Karpas-422 (cell line): ENCODE measurements at places on chromosomes 6 and 20. TPM values are rescaled to one million over a fixed set of nuclear protein-coding genes. Genes with fewer than 3 reads are reported as not detected.

Gene TRIM10
- not detected in 2 replicates for total RNA-seq

Gene SRSF12
- total RNA-seq: not detected in 2 replicates

Gene ESR1
- 4.1 and 5.4 TPM in 2 replicates for total RNA-seq

Gene COX4I2
- total RNA-seq: not detected in 2 replicates

Gene MOG
- not detected in 2 replicates for total RNA-seq

Gene MAFB
- total RNA-seq: not detected in 2 replicates

Gene XKR7
- under 0.01 TPM in 1 of 2 replicates, not detected in the other for total RNA-seq

DNA sequence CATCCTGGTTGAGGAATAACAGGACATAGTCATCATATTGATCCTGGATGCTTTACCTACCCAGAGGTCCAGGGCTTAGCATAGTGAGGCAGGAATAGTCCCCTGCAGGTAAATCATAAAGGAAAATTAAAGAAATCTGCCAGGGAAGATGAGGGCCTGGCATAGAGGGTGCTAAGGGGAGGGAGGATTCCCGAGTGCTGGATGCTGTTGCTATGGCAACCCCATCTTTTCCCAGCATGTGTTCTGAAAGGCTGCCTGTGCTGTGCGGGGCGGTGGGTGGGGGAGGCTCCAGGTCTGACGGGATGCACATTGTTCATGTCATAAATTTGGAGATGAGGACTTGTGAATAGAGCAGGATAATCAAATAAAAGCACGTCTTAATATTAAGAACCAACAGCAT lies 212.6 kb upstream of the PCSK2 start:
- no peaks in the 10 kb centered on the region for H3K36me3 ChIP-seq
- H3K27me3 ChIP-seq: no peaks in the 10 kb centered on the region
- no peak overlapping the region for H3K27ac ChIP-seq
- no peak overlapping the region for H3K4me3 ChIP-seq

DNA sequence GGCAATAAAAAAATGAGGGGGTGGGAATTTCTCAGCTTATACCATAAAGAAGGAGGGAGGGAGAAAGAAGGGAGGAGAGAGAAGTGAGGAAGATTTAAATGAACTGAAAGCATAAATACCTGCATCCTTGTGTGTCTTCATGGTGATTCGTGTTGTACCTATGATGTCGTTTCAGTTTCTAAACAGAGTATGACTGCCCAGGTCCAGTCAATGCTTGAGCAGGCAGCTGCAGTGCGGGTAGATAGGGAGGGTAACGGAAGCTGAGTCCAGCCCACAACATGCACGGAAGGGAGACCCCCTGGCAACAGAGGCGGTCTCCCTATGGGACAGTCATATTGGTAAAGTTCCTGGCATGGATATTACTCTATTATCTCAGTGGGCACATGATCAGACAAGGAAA lies 184.5 kb downstream of the KIF16B start:
- H3K4me1 ChIP-seq: peaks cover 30% of the 10 kb centered on the region
- no peak overlapping the region for H3K27ac ChIP-seq
- DNase-seq: no peak
- H3K27me3 ChIP-seq: no peaks in the 10 kb centered on the region
- no peak overlapping the region for H3K4me3 ChIP-seq

- peaks cover 8% of the 10 kb centered on the region for H3K4me1 ChIP-seq
- H3K36me3 ChIP-seq: no peaks in the 10 kb centered on the region
- no peak for DNase-seq
- H3K27ac ChIP-seq: no peak overlapping the region
- no peaks in the 10 kb centered on the region for H3K27me3 ChIP-seq
These were observed 25.3 kb downstream of the RAB44 start for GRCh38 chr6:36722879-36723278.

GRCh38 chr6:143694560-143694959 lies 16.8 kb downstream of the PHACTR2 start:
- H3K36me3 ChIP-seq: no peaks in the 10 kb centered on the region
- no peak for DNase-seq
- 0 out of 2 replicates have a peak, but pooled peaks cover 2% of the 10 kb centered on the region for H3K27me3 ChIP-seq
- no peak overlapping the region for H3K27ac ChIP-seq
- no peaks in the 10 kb centered on the region for H3K4me1 ChIP-seq

- DNase-seq: peak; percentile 43
- H3K27ac ChIP-seq: no peak overlapping the region
- H3K4me3 ChIP-seq: no peak overlapping the region
- H3K36me3 ChIP-seq: no peaks in the 10 kb centered on the region
- 0 out of 2 replicates have a peak, but pooled peaks cover 2% of the 10 kb centered on the region for H3K27me3 ChIP-seq
These were observed 929.5 kb downstream of the KIF16B start for GRCh38 chr20:15643713-15644112.

- H3K27me3 ChIP-seq: no peaks in the 10 kb centered on the region
- H3K27ac ChIP-seq: no peak overlapping the region
- H3K36me3 ChIP-seq: no peaks in the 10 kb centered on the region
- no peak overlapping the region for H3K4me3 ChIP-seq
- H3K4me1 ChIP-seq: peaks cover 8% of the 10 kb centered on the region
These were observed 249.4 kb downstream of the ATXN1 start for GRCh38 chr6:16511723-16512489.

DNA sequence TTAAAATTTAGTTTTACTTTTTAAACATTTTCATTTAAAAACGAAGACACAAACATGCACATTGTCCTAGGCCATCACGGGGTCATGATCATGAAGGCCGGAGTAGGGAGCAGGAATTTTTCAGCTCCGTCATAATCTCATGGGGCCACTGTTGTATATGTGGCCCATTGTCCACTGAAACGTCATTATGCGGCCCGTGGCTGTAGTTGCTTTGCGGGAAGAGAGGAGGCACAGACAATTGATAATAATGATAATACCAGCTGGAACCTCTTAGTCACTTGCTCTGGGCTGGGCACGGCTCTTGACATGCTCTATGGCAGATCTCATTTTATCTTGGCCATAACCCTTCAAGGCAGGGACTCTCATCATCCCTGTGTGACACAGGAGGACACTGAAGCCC lies 56.5 kb upstream of the FNDC1 start:
- H3K27ac ChIP-seq: no peak overlapping the region
- no peaks in the 10 kb centered on the region for H3K36me3 ChIP-seq
- H3K4me3 ChIP-seq: no peak overlapping the region

DNA sequence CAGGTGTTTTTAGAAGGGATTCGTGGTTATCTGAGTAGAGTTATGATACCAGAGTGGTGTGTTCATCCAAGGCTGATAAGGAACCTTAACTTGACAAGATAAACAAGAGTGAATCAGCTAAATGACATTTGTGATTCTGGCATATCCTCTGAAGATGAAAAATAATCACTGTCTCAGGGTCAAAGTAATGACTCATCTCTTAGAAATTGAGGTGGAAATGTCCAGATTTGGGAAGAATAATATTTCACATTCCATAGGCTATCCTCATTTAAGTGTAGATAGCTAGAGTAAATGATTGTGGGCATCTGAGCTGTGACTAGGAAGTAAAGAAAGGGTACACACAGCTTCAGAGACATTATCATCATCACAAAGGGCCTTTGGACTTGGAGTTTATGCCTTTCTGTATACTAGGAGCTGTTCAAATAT lies 255.7 kb downstream of the GJA1 start:
- no peaks in the 10 kb centered on the region for H3K36me3 ChIP-seq
- H3K4me3 ChIP-seq: no peak overlapping the region
- no peak overlapping the region for H3K27ac ChIP-seq

GRCh38 chr6:69232008-69232407 lies 564.8 kb downstream of the LMBRD1 start:
- H3K27me3 ChIP-seq: no peaks in the 10 kb centered on the region
- H3K36me3 ChIP-seq: no peaks in the 10 kb centered on the region
- H3K27ac ChIP-seq: no peak overlapping the region
- DNase-seq: no peak
- H3K4me1 ChIP-seq: no peaks in the 10 kb centered on the region
- no peak overlapping the region for H3K4me3 ChIP-seq

GRCh38 chr20:46566125-46566524 lies 15.7 kb upstream of the OCSTAMP start:
- no peaks in the 10 kb centered on the region for H3K27me3 ChIP-seq
- H3K36me3 ChIP-seq: no peaks in the 10 kb centered on the region
- no peak overlapping the region for H3K4me3 ChIP-seq
- DNase-seq: no peak
- peaks cover 4% of the 10 kb centered on the region for H3K4me1 ChIP-seq

- H3K4me1 ChIP-seq: no peaks in the 10 kb centered on the region
- no peaks in the 10 kb centered on the region for H3K36me3 ChIP-seq
- peak; percentile 69 for DNase-seq
- no peak overlapping the region for H3K27ac ChIP-seq
- no peak overlapping the region for H3K4me3 ChIP-seq
These were observed 1586.7 kb downstream of the HACE1 start for GRCh38 chr6:103273048-103273447.

- H3K27ac ChIP-seq: no peak overlapping the region
- no peaks in the 10 kb centered on the region for H3K27me3 ChIP-seq
- no peaks in the 10 kb centered on the region for H3K36me3 ChIP-seq
- no peaks in the 10 kb centered on the region for H3K4me1 ChIP-seq
These were observed 30.7 kb upstream of the TMEM14A start for GRCh38 chr6:52640170-52640569.

- peaks cover 1% of the 10 kb centered on the region; the same call in 1 of the 2 replicates for H3K4me1 ChIP-seq
- no peaks in the 10 kb centered on the region for H3K36me3 ChIP-seq
- no peak for DNase-seq
- no peak overlapping the region for H3K27ac ChIP-seq
- H3K4me3 ChIP-seq: no peak overlapping the region
These were observed 45.5 kb upstream of the RNF8 start for GRCh38 chr6:37308069-37308815.

- peaks cover 9% of the 10 kb centered on the region; the same call in 1 of the 2 replicates for H3K36me3 ChIP-seq
- peak overlapping the region; percentile 74 for H3K4me3 ChIP-seq
- H3K27ac ChIP-seq: peak overlapping the region; percentile 85
- H3K4me1 ChIP-seq: peaks cover 37% of the 10 kb centered on the region
- DNase-seq: no peak
- H3K27me3 ChIP-seq: no peaks in the 10 kb centered on the region
These were observed 37.4 kb downstream of the GNAS start for GRCh38 chr20:58889798-58890517.

DNA sequence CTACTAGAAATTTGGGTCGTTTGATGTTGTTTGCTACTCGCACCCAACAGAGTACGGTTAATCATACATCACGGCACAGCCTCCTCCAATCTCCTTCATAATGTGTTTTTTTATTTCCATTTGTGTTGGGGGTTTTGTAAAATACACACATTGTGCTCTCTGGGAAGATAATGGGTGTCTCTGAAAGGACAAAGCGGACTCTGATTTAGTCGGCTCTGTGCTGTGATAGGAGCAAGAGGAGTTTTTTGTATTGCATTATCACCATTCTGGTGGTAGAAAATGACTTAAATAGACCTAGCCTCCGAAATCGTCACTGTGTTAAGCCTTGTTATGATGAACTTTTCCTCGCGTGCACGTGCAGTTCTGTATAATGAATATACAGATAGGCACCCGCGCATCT lies 196.3 kb downstream of the CDH4 start:
- H3K4me1 ChIP-seq: no peaks in the 10 kb centered on the region
- no peaks in the 10 kb centered on the region for H3K27me3 ChIP-seq
- no peak for DNase-seq
- H3K36me3 ChIP-seq: no peaks in the 10 kb centered on the region

DNA sequence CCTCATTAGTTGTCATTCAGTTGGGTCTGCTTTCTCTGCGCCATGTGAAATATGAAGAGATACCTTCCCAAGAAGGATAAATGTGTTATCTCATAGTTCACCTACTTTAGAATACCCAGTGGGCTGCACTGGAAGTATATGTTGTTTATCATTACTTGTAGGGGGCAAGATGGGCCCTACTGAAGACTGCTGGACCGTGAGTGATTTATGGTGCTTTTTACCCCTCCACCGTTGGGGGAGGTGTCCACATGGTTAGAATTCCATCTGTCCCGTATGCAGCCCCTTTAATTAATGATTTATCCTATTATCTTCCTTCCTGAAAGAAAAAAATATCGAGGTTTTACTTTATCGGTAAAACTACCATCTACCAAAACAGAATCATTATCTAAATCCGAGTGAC lies 97.0 kb downstream of the TSHZ2 start:
- no peak for DNase-seq
- H3K27me3 ChIP-seq: no peaks in the 10 kb centered on the region
- H3K27ac ChIP-seq: no peak overlapping the region
- H3K4me3 ChIP-seq: no peak overlapping the region
- no peaks in the 10 kb centered on the region for H3K4me1 ChIP-seq

DNA sequence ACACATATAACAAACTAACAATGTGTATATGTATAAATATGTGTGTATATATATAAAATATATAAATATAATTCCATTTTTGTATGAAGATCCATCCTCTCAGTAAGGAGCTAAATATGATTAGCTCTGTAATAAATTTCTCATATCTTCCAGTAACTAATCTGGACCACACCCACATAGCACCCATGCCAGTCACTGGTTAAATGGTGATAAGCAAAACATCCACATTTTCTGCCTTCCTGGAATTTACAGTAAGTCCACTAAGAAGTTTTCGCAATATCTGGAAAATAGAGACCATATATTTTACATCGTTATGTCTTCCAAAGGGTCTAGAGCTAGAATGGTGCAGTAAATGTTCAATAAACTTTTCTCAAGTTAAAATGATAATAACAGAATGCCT lies 151.5 kb upstream of the STMND1 start:
- no peak overlapping the region for H3K4me3 ChIP-seq
- no peak overlapping the region for H3K27ac ChIP-seq
- no peaks in the 10 kb centered on the region for H3K36me3 ChIP-seq
- no peak for DNase-seq
